GM12878 (cell line): ENCODE measurements at places on chromosomes 4 and X. TPM values are rescaled to one million over a fixed set of nuclear protein-coding genes. Genes with fewer than 3 reads are reported as not detected.

- H3K4me1 ChIP-seq, result peaks cover 5% of the 10 kb centered on the region; the same call in 1 of the 2 replicates
- no peaks in the 10 kb centered on the region for H3K36me3 ChIP-seq
- no peak overlapping the region for H3K4me3 ChIP-seq
- H3K27ac ChIP-seq, result no peak overlapping the region
- no peak for DNase-seq
- H3K27me3 ChIP-seq, result no peaks in the 10 kb centered on the region
Measured at GRCh38 chr4:82774711-82775171, 23.9 kb downstream of the SCD5 start.

The TLL1 gene
- 0.05 and 0.11 TPM in 2 replicates for total RNA-seq

DNA sequence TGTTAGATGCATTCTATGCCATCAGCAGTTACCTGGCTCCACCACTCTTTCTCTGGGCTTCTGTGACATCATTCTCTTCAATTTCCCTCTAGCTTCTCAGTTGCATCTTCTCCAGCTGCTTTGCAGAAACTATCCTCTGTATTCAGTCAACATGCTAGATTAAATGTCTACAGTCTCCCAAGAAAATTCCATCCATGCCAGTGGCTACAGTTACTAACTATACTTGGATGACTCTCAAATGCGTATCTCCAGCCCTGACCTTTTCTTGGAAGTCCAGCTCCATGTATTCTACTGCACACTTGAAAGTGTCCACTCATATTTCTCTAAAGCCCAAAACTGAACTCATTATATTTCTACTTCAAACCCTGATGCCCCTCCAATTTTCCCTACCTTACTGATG lies 232.3 kb upstream of the TENM3 start:
- H3K4me3 ChIP-seq, result no peak overlapping the region
- H3K36me3 ChIP-seq, result no peaks in the 10 kb centered on the region
- DNase-seq, result no peak
- no peak overlapping the region for H3K27ac ChIP-seq
- H3K4me1 ChIP-seq, result no peaks in the 10 kb centered on the region
- no peaks in the 10 kb centered on the region for H3K27me3 ChIP-seq

- no peak for DNase-seq
- H3K4me3 ChIP-seq, result no peak overlapping the region
- H3K27me3 ChIP-seq, result no peaks in the 10 kb centered on the region; the same call in none of the 2 replicates
- no peaks in the 10 kb centered on the region for H3K36me3 ChIP-seq
- H3K27ac ChIP-seq, result no peak overlapping the region
- H3K4me1 ChIP-seq, result no peaks in the 10 kb centered on the region
Measured at GRCh38 chr4:98242538-98242937, 18.6 kb upstream of the RAP1GDS1 start.

The SOX3 gene
- total RNA-seq, result not detected in 2 replicates

GRCh38 chr4:4271912-4272311 lies 18.0 kb downstream of the LYAR start:
- H3K4me3 ChIP-seq, result no peak overlapping the region
- no peak for DNase-seq
- H3K4me1 ChIP-seq, result no peaks in the 10 kb centered on the region
- no peak overlapping the region for H3K27ac ChIP-seq

The TLR6 gene
- total RNA-seq, result 19.1 and 22.4 TPM in 2 replicates

The FGF5 gene
- total RNA-seq, result 3.4 and 4.2 TPM in 2 replicates

The TASL gene
- total RNA-seq, result 11.8 and 12.4 TPM in 2 replicates

GRCh38 chrX:156003486-156004185 lies 6.1 kb downstream of the IL9R start:
- no peaks in the 10 kb centered on the region for H3K4me1 ChIP-seq
- no peaks in the 10 kb centered on the region for H3K36me3 ChIP-seq
- no peak overlapping the region for H3K4me3 ChIP-seq
- H3K27ac ChIP-seq, result no peak overlapping the region

DNA sequence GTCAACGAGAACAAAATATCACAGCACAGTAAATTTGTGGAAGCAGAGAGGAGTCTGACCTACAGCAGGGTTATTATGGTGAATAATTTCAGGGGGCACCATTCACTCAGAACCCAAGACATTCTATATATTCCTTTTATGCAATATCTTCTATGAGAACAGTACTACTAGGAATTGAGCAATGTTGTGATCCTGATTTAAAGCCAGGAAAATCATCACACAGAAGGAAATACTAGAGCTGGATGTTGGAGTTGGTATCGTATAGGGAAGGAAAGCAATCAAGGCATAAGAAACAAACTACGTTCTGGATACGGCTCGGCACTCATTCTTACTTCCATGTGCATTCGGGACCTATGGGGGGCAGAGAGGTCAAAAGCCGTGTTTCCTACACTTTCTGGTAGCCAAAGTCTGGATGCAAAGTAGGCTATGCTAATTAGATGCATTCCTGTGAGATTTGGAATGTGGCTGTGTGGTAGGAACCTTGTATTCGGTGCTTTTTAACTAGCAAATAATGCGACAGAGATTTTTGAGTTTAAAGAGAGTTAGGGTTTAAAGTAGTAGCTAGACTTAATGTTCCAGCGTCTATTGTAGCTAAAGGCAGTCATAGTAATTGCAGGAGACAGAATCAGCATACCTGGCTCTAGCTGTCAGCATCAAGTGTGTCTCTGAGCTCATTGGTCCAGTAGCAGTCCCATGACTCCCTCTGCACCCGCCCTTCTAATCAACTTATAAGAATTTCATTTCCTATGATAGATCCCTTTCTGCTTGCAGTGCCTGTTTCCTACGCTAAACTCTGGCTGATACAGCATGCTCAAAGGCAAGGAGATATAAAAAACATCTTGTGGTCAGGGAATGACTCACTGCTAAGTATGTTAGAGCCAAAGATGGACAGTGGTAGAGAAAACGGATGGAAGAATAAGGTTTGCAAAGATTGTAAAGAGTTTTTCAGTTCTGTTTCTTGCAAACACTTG lies 43.3 kb upstream of the PDGFC start:
- DNase-seq, result no peak
- H3K27ac ChIP-seq, result no peak overlapping the region
- H3K4me1 ChIP-seq, result no peaks in the 10 kb centered on the region
- H3K36me3 ChIP-seq, result no peaks in the 10 kb centered on the region
- no peak overlapping the region for H3K4me3 ChIP-seq

DNA sequence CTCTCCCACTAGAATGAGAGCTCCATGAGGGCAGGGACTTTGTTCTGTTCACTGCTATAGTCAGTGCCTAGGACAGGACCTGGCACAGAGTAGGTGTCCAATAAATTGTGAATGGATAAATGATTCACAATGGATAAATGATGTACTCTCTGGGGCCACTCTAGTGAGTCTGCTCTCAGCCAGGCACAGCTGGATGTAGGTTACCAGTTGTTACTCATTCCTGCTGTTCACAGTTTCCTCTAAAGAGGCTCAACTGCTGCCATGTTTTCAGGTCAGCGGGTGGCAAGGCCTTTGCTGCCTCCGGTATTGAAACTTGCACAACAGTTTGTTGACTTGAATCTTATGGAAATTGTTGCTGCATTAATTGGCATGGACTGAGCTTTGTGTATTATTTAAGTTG lies 99.1 kb downstream of the NHSL2 start:
- no peak overlapping the region for H3K4me3 ChIP-seq
- H3K27ac ChIP-seq, result no peak overlapping the region
- no peak for DNase-seq
- no peaks in the 10 kb centered on the region for H3K36me3 ChIP-seq
- no peaks in the 10 kb centered on the region for H3K4me1 ChIP-seq

DNA sequence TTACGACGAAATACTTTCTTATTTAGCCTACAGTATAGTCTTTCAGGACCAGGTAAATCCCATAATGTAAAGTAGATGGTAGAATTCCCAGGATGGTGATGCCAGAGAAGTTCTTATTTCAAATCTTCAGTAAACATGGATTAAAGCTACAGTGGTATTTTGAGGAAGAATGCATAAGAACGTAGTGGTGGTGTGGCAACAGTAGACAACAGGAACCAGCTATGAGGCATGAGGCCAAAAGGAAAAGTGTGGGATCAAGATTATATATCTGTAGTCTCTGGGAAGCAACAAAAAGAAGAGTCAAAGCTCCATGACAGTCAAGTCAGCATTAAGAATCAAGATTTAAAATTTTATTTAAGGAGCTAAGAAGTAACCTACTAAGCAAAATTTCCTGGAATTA lies 60.2 kb downstream of the METTL14 start:
- no peak overlapping the region for H3K4me3 ChIP-seq
- no peak overlapping the region for H3K27ac ChIP-seq
- H3K4me1 ChIP-seq, result no peaks in the 10 kb centered on the region
- no peak for DNase-seq
- no peaks in the 10 kb centered on the region for H3K27me3 ChIP-seq
- peaks cover 14% of the 10 kb centered on the region; the same call in 1 of the 2 replicates for H3K36me3 ChIP-seq

GRCh38 chr4:84480082-84480481 lies 19.0 kb downstream of the NKX6-1 start:
- peaks cover 1% of the 10 kb centered on the region for H3K27me3 ChIP-seq
- no peaks in the 10 kb centered on the region for H3K4me1 ChIP-seq
- no peak overlapping the region for H3K27ac ChIP-seq
- no peaks in the 10 kb centered on the region for H3K36me3 ChIP-seq
